Eye (tissue), 1 donor: ENCODE measurements at places on chromosomes 3 and 15.

DNA sequence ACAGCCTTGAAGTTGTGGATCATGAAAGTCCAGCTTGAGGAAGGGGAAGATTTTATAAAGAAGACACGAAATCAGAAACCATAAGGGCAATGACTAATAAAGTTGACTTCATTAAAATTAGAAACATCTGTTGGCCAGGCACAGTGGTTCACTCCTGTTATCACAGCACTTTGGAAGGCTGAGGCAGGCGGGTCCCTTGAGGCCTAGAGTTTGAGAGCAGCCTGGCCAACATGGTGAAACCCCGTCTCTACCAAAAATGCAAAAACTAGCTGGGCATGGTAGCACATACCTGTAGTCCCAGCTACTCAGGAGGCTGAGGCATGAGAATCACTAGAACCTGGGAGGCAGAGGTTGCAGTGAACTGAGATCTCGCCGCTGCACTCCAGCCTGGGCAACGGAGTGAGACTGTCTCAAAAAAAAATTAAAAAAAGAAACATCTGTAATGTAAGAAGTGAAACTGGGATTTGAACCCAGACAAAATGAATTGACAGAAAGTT is 7.9 kb upstream of the UBXN7 start:
- DNase-seq = no peak

GRCh38 chr3:28118087-28118486 is 123.3 kb upstream of the CMC1 start:
- no peak for DNase-seq

GRCh38 chr15:65077981-65078352 is 1.4 kb downstream of the KBTBD13 start:
- peak; percentile 79 for DNase-seq

DNA sequence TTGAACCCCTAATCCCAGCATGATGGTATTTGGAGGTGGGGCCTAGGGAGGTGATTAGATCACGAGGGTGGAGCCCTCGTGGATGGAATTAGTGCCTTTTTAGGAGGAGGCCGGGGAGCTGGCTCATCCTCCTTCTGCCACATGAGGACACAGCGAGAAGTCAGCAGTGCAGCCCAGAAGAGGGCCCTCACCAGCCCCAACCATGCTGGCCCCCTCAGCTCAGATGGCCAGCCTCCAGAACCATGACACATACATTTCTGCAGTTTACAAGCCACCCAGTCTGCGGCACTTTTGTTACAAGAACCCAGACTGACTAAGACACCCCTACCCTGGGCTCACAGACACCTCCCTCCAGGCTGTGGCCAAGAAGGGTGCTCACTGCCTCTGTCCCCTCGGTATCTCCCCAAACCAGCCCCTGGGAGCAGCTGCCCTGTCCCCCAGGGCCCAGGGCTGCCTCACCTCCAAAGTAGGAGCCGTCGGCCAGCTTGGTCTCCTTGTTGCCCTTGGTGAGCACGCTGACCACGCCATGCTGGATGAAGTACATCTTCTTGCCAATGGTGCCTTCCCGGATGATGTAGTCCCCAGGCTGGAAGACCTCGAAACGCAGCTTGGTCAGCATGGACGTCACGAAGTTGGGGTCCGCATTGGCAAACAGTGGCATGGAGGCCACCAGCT is 44.1 kb downstream of the HCN4 start:
- DNase-seq = no peak

DNA sequence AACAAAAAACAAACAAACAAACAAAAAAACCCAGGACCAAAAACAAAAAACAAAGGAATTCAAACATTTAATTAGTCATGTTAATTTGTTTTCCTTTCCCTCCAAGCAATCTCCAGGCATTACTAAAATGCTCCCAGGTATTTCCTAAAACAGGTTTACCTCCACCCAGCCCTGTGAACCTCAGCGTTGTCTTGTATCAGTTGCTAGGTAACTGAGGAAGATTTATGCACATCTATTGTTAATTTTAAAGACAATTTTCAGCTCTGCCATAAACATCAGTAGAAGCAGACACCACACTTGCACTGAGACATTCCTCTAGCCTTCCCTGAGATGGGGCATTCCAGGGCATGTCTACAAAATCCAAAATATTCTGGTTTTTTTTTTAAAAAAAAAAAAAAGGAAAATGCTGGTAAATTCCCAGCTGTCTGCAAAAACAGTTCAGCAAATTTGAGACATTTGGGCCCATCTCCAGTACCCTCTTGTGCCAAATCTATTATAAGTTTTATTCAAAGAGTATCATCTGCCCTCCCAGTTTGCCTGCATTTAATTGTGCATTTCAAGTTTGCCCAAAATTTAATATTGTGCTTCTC is 227.6 kb downstream of the ADAMTS9 start:
- no peak for DNase-seq

DNA sequence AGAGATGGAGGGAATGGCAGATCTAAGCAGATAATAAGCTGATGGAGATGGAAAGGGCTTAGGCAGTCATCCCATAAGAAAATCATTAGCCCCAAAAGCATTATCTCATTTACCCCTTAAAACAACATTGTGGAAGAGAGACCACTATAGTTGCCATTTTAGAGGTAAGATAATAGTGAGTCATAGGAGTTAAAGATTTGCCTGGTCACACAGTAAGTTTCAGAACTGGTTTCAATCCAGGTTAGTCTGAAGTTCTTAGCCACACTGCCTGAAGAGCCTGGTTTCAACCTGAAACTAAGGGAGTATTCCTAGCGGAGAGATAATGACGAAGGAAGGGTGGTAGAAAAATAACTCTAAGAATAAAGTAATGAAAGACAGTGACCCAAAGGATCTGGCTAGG is 13.0 kb upstream of the UBR1 start:
- DNase-seq = no peak

GRCh38 chr15:97168704-97169475 is 791.6 kb upstream of the ARRDC4 start:
- DNase-seq = peak; percentile 61

- peak; percentile 20 for DNase-seq
Observed at GRCh38 chr15:62928242-62928999, 114.1 kb upstream of the TPM1 start.

DNA sequence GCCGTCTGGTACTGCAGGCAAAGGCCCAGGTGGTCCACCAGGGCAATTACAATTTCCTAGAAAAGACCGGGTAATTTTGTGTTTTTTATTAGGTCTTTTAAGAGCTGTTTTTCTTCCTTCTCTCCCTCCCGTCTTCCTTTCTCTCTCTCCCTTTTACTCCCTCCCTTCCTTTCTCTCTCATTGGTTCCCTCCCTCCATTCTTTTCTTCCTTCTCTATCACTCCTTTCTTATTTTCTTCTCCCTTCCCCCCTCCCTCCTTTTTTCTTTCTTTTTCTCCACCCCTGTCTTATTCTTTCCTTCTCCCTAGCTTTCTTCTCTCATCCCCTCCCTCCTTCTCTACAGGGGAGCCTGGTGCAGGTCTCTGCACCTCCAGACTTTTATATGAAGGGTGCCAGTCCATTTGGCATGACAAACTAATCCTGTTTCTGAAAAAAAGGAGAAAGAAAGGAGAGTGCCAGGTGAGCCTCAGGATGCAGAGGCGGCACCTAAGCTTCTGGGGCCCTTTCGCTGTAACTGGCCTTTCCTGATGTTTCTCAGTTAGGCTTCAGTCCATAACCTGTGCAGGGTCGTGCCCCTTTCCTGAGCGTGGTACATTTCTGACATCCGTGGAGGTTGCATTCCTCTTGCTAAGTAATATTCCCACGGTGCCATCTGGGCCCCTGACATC is 9.1 kb upstream of the ONECUT1 start:
- peak; percentile 33 for DNase-seq

- no peak for DNase-seq
Observed at GRCh38 chr15:98899272-98900021, 108.1 kb downstream of the PGPEP1L start.

DNA sequence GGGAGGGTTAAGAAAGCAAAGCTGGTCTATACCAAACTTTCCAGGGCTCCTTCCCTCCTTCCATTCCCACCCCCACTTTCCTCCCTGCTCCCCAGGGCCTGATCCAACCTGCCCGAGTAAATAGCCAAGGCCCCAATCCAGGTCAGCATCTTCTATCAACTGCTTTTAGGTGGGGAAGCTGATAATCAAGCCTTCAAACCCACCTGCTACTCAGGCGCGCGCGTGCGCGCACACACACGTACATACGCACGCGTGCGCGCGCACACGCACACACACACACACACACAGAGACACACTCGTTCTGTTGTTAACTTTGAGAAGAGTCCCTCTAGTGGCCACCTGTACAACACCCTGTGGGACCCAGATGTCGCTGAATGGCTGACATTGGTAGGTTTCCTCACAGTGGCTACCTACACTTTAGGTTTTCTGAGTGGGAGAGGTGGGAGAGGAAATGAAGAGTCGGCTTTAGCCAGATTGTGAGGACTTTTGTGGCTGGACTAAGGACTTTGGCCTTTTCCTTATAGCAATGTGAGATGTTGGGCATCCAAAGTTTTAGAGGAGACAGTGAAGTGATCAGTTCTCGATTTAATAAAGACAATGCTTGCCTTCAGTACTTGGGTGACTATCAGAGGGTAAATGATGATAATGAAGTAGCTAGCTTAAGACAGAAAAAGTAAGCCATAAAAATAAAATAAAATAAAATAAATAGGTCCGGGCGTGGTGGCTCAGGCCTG is 179.9 kb upstream of the C2CD4B start:
- DNase-seq = peak; percentile 87

- DNase-seq = no peak
Observed at GRCh38 chr15:98040146-98040545, 79.6 kb downstream of the ARRDC4 start.

GRCh38 chr3:53696401-53697172 is 149.6 kb downstream of the CHDH start:
- DNase-seq = no peak

DNA sequence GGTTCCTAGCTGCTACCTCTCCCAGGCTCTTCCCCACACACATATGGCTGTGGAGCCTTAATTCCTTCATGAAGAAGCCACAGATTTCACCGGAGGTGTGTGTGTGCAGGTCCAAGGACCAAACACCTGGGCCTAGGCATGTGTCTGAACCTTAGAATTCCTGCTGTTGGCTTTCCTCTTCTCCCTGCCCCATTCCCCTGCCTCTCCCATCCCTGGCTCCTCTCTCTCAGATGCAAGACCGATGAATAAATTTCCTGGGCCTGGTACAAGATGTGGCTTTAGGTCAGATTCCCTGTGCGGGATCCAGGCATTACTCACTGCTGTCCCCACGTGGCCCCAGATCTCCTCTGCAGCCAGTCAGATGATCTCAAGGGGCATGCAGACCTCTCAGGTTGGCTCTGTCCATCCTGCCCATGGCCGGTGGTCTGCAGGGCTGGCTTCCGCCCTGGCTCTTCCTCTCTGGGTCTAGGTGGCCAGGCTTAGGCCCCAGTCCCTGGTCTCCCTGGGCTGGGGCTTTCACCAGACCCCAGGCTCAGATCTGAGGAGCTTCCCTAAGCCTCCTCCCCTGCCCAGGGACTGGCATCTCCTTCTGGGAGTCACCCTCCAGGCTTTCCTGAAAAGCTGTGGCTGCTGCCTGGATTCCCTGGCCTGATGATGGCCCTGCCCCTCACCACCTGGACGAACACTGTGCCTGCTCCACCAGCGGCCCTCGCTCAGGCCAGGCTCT is 20.5 kb downstream of the CCR9 start:
- peak; percentile 51 for DNase-seq

DNA sequence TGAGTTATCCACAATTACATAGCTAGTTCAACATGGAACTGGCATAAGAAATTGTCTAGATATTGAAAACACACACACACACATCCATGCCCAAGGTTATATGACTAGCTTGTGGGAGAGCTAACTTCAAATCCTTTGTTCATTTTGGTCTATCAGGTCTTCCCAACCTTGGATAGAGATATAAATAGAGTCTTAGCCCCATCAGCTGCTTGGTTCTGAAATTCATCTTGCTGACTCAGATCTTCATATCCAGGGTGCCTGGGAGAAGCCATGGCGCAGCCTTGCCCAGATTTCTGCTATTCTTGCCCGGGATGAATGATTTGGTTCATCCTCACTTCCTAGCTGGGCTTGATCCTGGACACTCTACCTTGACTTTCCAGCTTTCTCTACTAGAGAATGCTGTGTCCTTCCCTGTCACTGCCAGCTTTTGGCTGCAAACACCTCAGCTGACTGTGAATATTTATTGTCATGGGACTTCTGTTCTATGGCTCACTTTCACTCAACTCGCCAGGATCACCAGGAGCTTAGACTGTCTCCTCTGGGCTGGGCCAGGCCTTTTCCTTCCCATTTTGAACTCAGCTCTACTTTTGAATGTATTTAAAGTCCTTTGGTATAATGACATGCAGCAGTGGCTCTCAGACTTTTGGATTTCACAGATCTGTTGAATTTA is 324.4 kb downstream of the AGBL1 start:
- DNase-seq = no peak

DNA sequence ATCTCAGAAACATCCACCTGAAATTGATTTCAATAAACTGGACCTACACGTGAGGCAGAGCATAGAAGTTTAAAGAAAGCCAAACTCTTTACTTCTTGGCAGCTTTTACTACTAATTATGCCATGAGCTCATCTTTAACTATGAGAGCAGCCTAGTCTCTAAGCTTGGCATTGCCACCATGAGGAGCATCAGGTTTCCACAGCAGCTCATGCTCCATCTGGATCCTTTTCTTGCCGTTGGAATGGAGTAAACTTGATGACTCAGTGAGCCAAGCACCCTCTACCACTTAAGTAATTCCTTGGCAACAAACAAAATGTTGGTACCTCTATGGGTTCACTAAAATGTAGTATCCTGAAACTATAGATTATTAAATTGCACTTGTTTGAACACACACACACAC is 583.2 kb downstream of the EPHA3 start:
- no peak for DNase-seq

DNA sequence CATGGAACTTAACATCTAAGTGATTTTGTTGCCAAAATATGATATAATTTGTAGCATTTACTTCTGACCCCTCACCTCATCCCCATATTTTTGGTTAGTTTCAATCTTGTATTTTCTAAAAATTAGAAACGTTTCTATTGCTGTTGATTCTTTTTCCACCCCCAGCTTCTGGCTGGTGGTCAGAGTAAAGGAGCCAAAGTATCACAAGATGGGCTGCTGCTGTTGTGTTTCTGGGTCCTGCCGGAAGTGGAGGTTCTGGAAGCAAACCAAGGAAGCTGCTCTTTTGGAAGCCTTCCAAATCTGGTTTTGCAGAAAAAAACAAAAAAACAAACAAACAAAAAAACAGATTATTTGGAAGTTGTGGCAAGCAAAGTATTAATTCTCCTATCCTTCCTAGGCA is 221.1 kb upstream of the P2RY1 start:
- no peak for DNase-seq
